ENCODE measurements at places on chromosomes 12 and 14.

DNA sequence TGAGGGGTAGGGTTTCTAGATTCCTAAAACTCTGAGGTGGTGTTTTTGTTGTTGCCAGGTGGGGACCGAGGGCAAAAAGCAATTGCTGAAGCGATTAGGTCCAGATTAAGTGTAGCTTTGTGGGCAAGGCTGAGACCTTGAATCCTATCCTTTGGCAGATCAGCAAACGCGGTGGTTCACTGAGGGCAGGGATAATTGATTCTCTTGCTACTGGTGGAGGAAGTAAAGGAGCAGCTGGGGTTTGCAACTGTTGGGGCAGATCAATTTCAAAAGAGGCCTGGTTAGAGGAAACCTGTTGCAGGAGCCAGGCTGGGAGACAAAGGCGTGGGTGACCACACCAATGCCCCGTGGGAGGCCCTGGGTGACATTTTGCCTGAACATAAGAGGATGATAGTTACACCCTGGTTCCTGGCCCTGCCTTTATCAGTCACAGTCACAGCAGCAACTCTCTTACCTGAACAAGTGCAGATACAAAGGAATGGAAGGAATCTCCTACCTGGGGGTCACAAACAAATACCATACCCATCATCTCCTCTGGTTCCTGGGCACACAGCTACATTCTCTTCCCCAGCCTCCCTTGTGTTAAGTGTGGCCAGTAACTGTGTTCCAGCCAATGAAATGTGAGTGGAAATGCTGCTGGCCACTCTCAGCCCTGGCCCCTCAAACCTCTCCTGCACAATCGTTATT is 43.3 kb upstream of the RASSF3 start:
- no peak for DNase-seq

DNA sequence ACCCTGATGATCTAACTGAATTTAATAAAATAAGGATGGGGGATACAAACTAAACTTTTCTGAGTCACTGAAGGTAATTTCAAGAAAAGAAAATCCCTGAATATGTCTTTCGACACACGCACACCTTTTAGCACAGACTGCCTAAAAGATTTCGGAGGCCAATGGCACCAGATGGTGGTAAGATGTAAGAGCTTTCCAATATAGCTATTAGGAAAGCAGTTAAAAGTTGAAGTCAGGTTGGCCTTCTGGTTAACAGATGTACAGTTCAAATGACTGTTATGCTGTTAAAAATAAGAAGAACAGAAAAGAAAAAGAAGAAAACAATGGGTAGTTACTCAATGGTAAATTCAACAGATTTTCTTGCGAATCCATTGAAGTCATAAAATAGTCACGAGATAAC is 80.7 kb upstream of the KRR1 start:
- no peak for DNase-seq

GRCh38 chr12:3967556-3968160 is 94.5 kb upstream of the PARP11 start:
- DNase-seq, result no peak

GRCh38 chr14:106505366-106505765 is 979.0 kb downstream of the TMEM121 start:
- no peak for DNase-seq

Data from COLO829 (cell line).